Fibroblast of skin of right quadriceps (primary cell): ENCODE measurements at places on chromosomes 7 and 10.

DNA sequence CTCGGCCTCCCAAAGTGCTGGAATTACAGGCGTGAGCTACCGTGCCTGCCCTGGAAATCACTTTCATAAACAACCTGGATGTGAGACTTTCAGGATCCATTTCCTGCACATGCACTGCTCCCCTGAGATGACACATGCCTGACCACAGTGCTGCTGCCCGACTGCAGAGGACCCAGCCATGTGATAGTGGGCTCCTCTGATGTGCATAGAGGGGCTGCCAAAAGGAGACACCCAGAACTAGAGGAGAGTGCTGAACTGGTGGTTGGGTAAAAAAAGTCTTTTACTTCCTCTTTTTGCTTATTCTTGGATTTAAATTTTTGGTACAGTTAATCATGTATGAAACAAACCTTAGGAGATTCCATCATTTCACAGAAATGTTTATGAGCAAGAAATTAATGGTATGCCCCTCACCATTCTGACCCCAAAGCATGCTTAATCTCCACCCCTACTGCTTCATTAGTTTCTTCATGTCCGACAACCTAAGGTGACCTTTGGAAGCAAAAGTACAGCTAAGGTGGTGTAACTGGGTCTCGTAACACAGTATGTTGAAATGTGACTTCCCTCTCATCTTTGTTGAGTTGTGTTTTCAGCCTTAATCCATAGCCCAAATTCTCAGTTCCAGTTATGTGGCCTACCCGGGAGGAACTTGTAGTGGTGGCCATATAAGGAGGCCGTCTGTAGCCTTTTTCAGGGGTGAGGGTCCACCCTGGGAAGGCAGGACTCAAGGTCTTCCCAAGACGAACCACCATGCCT, 111.1 kb downstream of the RNF216 start:
- peak; percentile 8 for DNase-seq

GRCh38 chr7:133854739-133855138, 272.4 kb upstream of the LRGUK start:
- peak; percentile 69 for DNase-seq

GRCh38 chr10:108104551-108105156, 940.1 kb upstream of the SORCS1 start:
- DNase-seq, result peak; percentile 26

DNA sequence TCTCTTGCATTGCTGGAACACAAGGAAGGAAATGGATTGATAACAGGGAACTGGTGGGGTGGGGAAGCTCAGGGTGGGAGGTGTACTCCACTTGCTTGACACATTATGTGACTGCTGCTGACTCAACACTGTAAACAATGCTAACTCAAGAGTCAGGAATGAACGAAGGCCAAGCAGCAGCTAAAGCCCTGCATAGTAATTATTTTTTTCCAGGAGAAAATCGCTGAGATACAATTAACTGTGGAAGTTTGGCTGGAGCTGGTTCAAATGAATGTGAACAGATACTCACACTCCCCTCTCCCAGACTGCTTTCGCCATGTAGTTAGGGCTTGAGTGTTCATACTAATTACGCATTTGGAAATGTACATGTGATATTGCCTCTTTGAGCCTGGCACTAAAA, 170.9 kb upstream of the AOAH start:
- no peak for DNase-seq

DNA sequence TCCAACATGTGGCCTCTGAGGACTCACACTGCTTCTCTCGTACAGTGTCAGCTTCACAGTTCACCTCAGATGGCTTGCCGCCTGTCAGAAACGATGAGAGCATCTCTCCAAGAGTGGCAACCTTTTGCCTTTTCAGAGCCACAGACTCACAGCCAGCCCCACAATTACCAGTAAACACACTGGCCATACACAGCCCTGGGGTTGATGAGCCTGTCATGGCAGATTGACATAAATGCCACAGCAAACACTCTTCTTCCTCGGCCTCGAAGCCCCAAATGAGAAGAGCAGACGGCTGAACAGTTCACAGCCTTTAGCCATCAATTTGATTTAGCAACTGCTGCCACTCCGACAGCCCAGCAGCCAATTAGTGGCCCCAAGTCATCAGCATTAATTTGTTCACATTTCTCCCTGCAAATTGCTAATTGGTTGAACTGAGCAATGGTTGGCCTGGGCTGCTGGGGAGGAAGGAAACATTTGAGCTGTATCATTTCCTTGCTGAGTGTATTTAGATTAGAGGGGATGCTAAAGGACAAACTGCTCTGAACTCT, 1142.9 kb downstream of the SORCS3 start:
- no peak for DNase-seq

- DNase-seq, result no peak
Observed at GRCh38 chr10:47359626-47360418, 11.7 kb downstream of the RBP3 start.

- peak; percentile 32 for DNase-seq
Observed at GRCh38 chr10:15879058-15879457, 18.8 kb upstream of the MINDY3 start.

GRCh38 chr7:93736668-93737369, 153.7 kb downstream of the TFPI2 start:
- DNase-seq, result no peak

- no peak for DNase-seq
Observed at GRCh38 chr10:56763090-56763489, 402.0 kb upstream of the ZWINT start.

DNA sequence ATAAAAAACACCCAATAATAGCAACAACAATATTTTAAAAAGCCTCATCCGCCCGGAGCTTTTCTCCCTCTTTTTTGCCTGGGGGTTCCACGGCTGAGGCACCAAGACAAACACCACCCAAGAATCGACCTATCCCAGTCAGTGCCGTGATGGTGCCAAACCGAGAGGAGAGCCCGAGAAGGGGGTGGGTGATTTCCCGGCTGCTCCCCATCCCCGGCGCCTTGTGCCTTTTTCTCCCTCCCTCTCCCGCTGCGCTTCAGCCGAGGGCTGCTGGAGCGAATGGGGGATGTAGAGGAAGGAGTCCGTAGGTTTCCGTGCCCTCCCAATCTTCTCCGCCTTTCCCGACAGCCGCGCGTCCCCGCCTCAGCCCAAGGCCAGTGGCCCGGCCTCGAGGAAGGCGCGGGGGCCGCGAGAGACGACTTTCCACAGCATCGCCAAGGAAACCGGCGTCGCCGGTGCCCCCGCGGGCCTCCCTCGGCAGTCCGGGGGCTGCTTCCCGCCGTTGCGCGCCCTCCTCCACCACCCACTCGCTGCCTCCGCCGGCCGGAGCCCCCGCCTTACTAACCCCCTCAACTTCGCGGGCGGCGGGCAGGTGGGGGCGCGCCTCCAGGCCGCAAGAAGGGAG, 1.3 kb downstream of the EGR2 start:
- DNase-seq, result peak; percentile 6

- no peak for DNase-seq
Observed at GRCh38 chr7:2173189-2173827, 59.4 kb downstream of the MAD1L1 start.

DNA sequence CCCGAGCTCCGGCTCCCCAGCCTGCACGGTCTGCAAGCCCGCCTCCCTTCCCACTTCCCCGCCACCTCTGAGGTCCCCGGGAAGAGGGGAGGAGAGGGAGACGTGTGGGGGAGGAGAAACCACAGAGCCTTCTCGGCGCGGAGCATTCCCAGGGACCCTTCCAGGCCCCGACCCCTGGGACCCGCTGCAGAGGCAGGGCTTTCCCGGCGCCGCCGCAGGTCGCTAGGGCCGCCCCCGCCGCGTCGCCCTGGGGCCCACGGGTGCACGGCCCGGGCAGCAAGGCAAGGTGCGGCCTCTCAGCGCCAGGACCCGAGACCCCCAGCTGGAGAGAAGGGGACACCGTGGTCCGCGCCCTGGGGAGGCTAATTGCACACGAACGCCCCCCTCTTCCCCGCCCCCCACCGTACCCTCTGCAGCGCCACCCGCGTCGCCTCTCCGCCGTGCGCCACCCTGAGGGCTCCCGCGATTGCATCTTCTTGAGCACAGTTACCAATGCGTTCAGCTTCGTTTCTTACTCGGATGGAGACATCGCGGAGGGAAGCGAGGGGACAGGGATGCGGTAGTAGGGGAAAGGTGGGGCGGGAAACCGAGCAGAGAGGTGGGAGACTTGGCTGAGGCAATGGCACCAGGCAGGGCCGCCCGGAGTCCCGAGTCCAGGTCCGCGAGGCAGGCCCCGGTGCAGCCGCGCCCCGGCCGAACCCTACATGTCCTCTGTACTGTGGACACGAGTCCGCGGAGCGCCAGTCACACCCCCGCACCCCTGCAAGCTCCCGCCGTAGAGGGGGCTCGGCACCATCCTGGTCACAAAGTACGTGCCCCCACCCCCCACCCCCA, 28.9 kb downstream of the SKIDA1 start:
- DNase-seq, result peak; percentile 58

DNA sequence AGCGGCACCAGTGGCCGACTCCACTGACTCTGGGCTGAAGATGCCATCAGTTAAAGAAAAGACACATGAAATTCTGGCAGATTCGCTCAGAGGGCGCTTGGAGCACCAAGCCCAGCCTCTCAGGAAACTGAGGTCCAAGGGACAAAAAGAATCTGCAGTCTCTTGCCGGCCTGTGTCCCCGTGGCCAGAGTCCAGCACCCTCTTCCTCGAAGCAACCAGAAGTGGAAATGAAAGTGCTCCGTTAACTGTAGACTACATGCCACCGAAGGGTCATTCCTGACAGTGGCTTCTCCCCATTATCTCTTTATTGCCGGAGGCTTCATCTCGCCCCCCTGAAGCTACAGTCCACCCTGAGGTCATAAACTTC, 1.0 kb upstream of the CHST15 start:
- DNase-seq, result no peak

- no peak for DNase-seq
Observed at GRCh38 chr10:99895867-99896266, 113.4 kb downstream of the ABCC2 start.
